ENCODE measurements at places on chromosomes 11 and 22.
A peak's percentile ranks its signal among the peaks of the same experiment; 100 is the strongest.

- DNase-seq: no peak
Observed at GRCh38 chr11:73990730-73991129, 8.1 kb upstream of the UCP2 start.

GRCh38 chr22:46641811-46642266 is 21.7 kb downstream of the GRAMD4 start:
- DNase-seq: no peak

DNA sequence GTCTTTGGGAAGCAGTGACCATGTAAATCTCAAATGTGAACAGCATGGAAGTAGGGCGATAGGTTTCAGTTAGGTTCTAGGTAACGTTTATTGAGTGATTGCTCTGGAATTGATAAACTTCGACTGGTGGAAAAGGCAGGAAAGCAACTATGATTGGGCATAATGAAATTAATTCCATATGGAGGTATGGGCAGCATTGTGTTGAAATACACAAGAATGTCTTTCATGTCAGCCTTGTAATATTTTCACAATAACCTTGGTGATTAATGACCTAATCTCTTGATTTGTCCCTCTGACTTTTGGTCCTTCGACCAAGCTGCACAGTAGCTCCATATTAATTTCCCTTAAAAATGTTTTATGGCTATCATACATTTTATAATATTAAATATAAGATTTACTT is 2.8 kb downstream of the CEP57 start:
- peak; percentile 59 for DNase-seq

DNA sequence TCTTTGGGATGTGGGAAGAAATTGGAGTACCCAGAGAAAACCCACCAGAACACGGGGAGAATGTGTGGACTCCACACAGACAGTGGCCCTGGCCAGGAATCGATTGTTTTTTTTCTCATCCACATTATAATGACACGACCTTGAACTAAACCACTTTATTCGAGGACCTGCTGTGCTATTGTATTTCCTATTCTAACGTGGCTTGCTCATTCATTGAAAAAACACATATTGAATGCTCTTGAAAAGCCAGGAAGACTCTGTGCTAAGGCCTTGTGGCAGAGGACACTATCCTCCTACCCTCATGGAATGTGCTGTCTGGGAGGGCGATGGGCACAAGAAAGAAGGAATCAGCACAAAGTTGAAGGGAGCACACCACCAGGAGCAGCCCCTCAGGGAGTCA is 9.1 kb upstream of the SREBF2 start:
- no peak for DNase-seq

- no peak for DNase-seq
Observed at GRCh38 chr22:43152003-43152356, 621 bp downstream of the TSPO start.

GRCh38 chr22:50269573-50269969 is 609 bp downstream of the MAPK11 start:
- no peak for DNase-seq

DNA sequence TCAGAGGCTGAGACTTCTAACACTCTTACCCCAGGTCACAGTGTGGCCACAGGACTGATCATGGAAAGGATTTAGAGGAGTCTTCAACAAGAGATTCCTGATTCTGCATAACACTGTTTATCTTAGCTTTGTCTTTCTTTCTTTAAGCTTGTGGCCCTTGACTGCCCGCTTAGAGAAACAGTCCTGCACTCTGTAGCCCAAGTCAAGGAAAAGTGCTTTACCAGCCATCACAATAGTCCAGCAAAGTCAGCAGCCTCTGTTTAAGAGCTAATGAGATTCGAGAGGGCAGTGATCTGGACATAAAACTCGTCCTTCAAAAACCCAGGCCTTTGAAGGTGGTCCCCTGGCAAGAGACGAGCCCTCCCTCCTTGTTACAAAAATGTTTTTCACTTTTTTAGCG is 30.0 kb downstream of the PRDM10 start:
- DNase-seq: no peak

GRCh38 chr22:43830931-43831560 is 18.9 kb upstream of the EFCAB6 start:
- DNase-seq: no peak

DNA sequence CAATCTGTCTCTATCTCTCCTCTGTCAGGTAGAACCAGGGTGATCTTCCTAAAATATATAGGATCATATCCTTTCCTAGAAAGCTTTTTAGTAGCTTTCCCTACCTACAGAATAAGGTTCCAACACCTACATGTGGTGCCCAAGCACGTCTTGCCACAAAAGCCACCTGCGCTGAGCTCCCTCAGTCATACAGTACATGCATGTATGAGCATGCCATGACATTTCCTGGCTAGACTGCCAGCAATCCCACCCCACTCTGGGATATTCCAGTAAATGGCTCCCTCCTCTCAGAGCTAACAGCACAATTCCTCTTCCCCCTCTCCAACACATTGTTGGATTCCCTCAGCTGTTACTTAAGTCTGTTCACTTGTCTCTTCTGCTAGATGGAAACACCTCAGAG is 398.0 kb downstream of the TENM4 start:
- no peak for DNase-seq

- no peak for DNase-seq
Observed at GRCh38 chr11:19551457-19551856, 161.2 kb upstream of the NAV2 start.

- peak; percentile 47 for DNase-seq
Observed at GRCh38 chr11:104581246-104581980, 316.8 kb downstream of the CASP12 start.

DNA sequence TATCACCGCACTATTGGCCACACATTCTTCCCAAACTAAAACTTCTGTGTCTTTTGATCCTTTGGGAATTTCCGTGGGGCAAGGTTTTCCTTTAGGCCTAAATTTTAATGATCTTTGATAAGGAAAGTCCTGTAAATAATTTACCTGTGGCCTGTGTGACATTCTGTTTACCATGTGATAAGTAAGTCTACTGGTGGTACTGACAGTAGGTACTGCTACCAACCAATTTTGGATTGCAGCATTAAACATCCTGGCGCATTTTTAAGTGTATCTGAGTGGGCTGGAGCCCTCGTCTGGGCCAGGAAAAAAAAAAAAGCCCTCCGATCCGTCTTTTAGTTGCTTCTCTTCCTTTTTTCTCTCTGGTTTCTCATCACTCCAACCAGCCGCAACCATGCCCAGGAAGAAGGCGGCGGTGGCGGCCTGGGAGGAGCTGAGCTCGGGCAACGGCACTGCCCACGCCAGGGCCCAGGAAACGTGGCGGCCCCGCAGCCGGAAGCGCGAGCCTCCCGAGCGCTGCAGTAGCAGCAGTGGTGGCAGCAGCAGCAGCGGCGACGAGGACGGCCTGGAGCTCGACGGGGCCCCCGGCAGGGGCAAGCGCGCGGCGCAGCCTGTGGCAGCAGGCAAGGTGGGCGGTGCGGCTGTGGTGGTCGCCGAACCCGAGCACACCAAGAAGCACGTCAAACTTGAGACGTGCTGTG is 33.6 kb downstream of the ASRGL1 start:
- DNase-seq: no peak

GRCh38 chr11:134027671-134028070 is 41.2 kb upstream of the JAM3 start:
- DNase-seq: no peak

DNA sequence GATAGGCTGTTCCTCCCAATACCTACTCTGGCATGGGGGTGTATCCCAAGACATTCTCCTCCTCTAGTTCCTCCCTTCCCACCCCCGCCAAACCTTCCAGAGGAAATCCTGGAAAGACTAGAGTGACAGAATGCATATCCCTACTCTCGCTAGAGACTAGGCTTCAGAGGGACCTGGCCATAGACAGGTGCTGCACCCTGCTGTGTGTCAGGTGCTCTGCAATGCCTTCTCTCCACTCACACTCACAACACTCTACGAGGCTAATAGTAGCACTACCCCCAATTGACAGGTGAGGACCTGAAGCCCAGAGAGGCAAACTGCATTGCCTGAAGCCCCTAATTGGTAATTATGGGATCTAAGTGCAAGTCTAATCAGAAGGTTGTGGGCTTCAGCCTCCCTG is 46.2 kb upstream of the LMO1 start:
- no peak for DNase-seq

DNA sequence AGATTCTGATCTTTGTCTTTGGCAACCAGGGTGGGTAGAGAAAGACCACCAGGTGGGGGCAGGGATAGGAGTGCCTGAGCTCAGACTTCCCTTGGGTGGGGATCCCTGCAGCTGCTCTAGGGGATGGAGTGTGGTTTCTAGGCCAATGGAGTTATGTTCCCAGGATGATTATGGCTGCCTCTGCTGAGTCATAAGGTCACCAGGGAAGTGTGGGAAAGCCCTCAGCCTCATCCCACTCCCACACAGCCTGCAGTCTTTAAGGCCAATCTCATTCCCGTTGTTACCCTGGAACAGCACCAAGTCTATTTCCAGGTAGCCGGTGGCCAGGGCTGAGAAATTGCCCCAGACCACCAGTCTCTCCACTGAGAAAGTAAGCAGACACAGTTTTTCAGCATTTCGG is 2269.3 kb upstream of the RAG2 start:
- DNase-seq: no peak
